ENCODE measurements at places on chromosomes 16 and 17.

GRCh38 chr17:74234486-74234885, 21.1 kb downstream of the TTYH2 start:
- no peak for DNase-seq

DNA sequence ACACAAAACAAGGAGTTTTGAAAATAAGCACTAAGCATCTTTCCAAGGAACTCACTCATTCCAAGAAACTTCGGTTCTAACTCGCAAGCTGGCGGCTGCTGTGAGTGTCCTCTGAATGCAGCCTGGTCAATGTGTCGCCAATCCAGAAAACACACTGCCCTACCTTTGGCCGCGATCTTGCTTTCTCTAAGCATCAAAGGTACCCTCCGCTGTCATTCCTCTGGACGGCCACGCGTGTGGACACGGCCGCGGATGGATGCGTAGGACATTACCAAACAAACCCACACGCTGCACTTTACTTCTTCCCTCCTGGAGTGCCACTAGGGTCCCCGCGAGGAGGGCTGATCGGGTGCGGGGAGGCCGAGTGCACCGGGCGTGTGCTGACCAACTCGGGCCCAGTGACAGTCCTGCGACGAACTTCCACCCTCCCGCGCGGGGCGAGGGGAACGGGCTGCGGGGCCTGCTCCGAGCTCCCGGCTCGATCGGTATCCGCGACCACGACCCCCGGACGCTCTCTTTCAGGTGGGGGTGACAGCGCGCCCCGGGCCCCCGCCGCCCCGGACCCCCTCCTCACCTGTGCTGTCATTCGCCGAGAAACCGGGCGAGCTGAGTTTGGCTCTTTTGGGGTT, 1.1 kb downstream of the CREBBP start:
- no peak for DNase-seq

DNA sequence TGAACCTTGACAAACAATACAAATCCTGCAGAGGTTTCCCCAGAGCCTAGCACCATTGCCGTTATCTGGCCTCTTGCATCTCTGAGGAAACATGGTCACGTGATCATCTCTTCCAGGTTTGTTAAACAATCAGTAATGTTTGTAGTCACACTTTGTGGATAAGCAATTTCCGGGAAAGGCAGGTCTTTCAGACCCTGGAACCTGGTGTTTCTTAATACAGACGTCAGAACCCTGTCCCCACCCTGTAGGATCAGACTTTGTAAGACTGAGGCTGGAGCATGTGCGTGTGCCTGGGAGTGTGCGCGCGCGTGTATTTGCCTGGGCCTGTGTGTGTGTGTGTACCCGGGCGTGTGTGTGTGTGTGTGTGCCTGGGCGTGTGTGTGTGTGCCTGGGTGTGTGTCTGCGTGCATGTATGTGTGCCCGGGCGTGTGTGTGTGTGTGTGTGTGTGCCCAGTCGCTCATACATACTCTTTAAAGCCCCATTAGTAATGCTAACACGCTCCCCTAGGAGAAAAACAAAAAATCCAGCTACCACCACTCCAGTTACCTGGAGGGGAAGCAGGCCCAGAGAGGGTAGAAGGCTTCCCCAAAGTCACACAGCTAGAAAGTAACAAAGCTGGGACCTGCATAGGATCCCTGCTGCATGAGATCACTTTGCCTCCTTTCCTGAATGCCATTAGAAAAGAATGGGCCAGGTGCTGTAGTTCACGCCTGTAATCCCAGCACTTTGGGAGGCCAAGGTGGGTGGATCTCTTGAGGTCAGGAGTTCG, 5.3 kb downstream of the CTNS start:
- DNase-seq = no peak

DNA sequence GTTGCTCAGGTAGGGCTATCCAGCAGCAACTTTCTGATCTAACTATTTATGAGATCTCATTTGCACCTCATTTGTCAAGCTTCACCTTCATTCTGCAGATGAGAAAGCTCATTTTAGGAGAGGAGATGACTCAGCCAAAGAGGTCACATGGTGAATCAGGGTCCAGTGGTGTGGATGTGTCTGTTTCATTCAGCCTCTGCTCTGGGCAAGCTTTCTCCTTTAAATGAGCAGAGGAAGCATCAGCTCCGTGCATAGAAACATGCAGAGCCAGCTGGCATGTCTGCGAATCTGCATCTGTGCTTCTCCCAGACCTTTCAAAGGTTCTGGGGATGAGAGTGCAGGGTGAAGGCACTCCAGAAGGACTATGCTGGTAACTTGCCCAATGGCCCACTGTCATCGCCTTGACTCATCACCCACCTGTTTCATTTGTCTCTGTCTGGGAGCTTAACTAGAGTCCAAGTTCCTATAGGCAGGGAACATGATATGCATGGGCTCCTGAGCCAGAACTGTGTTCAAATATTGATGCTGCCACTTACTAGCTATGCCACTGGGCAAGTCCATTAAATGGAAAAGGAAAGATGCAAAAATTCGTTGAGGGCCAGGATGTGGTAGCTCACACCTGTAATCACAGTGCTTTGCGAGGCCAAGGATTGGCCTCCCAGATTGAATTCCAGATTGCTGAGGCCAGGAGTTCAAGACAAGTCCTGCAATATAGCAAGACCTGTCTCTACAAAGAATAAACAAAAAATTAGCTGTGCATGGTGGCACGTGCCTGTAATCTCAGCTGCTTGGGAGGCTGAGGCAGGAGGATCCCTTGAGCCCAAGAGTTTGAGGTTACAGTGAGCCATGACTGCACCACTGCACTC, 67.1 kb upstream of the NLK start:
- DNase-seq = no peak

DNA sequence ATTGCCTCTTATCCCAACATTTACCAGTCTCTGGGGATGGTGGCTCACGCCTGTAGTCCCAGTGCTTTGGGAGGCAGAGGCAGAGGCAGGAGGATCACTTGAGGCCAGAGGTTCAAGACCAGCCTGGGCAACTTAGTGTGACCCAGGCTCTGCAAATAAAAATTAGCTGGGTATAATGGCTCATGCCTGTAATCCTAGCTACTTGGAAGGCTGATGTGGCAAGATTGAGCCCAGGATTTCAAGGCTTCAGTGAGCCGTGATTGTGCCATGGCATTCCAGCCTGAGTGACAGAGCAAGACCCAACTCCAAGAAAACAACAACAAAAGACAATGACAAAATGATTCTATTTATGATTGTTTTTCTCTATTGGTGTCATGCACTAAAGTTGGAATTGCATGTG, 244.9 kb downstream of the RBFOX1 start:
- no peak for DNase-seq

- DNase-seq = no peak
These were observed 124.6 kb upstream of the TMEM97 start for GRCh38 chr17:28194382-28194781.

- peak; percentile 44 for DNase-seq
These were observed 364.9 kb downstream of the SNX29 start for GRCh38 chr16:12341423-12341822.

- peak; percentile 88 for DNase-seq
These were observed 211.6 kb downstream of the WWOX start for GRCh38 chr16:78310990-78311561.

GRCh38 chr16:22743401-22743800, 70.6 kb upstream of the HS3ST2 start:
- no peak for DNase-seq

GRCh38 chr17:77882040-77882439, 76.5 kb upstream of the TNRC6C start:
- no peak for DNase-seq

GRCh38 chr17:8706431-8706830, 38.2 kb downstream of the CCDC42 start:
- no peak for DNase-seq

- peak; percentile 46 for DNase-seq
These were observed 935 bp downstream of the USP32 start for GRCh38 chr17:60390925-60391470.

DNA sequence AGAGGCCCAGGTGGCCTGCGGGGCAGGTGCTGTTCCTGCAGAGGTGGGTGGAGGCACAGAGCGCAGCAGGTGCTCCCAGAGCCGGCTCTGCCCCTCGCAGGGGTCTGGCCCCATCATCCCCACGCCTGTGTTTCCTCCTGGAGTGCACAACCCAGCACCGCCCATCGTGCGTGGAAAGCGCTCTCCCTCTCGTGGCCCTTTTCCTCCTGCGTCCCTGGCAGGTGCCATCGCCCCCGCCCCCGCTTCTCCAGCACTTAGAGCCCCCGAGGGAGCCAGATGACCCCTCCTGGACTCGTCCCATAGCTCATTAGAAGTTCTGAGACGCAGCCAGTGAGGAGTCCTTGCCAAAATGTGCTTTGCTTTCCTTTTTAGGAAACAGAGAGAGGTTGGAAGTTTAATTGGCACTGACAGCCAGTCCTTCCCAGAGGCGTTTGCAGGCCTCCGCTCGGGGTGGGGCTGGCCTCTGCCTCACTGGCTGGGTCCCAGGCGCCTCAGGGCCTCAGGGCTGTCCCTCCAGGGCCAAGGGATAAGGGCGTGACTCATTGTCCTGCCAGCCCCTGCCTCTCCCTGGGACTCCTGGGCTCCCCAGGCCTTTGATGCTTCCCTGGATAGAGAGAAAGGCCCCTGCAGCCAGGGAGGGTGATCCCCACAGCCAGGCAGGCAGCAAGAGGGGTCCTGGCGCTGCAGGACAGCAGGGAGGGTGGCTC, 32.2 kb upstream of the CHMP6 start:
- peak; percentile 65 for DNase-seq

DNA sequence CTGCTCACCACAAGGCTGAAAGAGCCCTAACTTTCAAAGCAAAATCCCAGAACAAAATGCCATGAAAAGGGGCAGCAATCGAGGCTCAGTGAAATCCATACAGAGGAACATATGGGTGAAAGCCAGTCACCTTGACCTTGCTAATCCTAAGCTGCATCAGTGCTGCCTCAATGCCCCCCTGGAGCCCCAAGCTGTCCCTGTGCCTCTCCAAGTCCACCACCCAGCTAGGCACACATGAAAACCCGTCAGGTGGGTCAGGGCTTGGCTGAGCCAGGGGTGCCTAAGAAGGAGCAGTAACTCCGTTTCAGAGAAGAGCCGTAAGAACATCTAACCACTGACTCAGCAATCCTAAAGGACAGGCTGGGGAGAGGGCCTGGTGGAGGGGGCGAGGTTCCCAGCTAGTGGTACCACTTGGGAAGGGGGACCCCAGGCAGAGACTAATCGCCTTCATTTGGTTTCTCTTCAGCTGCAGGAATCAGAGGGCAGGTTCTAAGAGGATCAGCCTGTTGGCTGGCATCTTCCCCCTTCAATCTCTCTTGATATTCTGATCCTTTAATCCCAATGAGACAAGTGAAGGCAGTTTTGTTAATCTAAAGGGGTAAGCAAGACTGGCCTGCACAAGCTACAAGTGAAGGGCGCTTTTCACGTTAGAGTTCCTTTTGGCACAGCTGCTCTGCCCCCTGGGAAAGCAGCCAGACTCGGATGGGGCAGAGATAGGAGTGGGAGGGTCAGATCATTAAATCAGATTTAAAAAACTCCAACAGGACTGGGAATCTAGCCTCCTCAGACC, 7.6 kb downstream of the PITPNA start:
- DNase-seq = no peak

DNA sequence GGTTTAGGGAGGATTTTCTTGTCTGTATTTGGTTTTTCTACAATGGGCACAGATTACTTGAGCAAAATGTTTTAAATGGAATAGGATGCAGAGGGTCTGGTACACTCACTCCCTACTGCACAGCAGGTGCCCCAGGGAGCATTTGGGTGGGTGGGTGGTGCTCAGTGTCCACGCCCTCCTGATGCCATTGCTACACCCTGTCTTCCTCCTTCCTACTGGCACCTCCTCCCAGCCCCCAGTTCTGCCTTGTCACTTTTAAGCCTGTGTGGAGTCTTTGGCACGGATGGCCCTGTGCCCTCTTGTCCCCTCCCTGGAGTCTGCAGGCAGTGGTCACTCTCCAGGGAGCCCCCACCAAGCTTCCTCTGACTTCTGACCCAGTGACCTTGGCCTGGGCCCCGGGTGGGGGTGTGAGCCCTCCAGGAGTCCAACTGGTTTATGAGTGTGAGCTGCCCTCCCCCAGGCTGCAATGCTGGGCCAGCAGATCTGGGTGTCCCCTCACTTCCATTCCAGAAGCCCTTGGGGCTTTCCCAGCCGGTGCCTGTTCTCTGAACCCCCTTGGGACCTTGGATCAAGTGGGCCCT, 15.5 kb downstream of the LLGL2 start:
- no peak for DNase-seq

DNA sequence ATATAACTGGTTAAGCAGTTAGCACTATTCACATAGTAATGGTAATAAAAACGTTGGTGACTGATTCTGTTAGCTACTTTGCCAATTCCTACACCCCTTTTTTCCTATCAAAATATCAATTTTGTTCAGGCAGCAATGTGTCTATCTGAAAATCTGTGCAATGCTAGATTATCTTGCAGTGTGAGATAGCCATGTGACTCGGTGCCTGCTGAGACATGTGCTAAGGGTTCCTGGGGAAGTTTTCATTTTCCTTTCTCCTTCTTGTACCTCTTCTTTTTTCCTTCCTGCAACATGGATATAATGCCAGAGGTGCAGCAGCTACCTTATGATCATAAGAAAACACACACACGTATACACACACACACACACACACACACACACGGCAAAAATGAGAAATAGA, 100.5 kb upstream of the SHISA6 start:
- no peak for DNase-seq

DNA sequence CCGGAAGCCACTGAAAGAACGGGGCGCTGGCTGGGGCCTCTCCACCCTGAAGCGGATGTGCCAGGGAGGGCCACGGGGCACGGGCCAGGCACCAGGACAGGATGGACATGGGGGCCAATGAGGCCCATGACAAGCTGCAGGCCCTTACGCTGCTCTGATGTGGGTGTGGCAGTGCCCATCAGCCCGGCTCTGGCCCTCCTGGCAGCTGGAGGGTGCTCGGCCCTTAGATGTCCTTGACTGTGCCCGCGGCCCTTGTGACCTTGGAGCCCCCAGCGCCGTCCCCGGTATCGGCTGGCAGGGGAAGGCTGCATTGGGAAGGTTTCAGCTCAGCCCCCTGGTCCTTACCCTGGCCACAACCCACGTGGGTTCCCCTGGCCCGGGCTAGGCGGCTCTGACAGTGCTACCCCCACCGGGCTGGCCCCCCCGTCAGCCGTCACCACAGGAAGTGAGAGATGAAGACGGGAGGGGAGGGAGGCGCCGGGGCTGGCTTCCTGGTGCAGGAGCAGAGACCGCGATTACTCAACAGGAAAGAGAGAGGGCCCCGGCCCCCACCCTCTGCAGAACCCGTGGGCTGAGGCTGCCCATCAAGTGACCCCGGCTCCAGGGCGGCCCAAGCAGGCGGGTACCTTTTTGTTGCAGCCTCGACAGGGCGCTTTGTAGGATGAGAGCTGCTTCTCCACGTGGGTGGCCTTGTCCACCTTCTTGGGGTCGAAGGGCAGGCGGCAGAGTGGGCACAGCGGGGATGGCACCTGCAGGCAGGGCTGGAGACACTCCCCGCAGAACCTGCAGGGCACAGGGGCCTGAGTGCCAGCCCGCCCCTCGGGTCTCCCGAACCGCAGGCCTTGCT, 5.3 kb downstream of the RNF166 start:
- DNase-seq = peak; percentile 76

- no peak for DNase-seq
These were observed 22.2 kb upstream of the RAB11FIP4 start for GRCh38 chr17:31369266-31369665.

Data from fibroblast of skin of abdomen (primary cell).